AG10803 (cell line): ENCODE measurements at places on chromosomes 2 and 18.

DNA sequence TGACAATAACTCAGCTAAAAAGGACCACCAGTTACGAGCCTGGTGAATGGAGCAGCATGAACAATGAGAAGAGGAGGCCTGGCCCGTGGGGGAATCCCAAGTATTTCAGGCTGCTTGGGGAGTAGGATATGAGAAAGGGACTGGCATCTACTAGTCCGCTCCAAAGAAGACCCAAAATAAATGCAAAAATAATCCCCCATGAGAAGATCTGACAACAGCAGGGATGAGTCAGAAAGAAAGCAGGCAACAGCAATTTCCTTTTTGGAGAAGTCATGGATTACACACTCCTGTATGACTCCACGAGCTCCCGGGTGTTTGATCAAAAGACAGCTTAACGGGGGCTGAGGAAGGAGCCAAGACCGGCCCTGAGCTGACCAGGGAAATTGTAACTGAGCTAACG lies 111.4 kb downstream of the SOX11 start:
- peak; percentile 40 for DNase-seq

DNA sequence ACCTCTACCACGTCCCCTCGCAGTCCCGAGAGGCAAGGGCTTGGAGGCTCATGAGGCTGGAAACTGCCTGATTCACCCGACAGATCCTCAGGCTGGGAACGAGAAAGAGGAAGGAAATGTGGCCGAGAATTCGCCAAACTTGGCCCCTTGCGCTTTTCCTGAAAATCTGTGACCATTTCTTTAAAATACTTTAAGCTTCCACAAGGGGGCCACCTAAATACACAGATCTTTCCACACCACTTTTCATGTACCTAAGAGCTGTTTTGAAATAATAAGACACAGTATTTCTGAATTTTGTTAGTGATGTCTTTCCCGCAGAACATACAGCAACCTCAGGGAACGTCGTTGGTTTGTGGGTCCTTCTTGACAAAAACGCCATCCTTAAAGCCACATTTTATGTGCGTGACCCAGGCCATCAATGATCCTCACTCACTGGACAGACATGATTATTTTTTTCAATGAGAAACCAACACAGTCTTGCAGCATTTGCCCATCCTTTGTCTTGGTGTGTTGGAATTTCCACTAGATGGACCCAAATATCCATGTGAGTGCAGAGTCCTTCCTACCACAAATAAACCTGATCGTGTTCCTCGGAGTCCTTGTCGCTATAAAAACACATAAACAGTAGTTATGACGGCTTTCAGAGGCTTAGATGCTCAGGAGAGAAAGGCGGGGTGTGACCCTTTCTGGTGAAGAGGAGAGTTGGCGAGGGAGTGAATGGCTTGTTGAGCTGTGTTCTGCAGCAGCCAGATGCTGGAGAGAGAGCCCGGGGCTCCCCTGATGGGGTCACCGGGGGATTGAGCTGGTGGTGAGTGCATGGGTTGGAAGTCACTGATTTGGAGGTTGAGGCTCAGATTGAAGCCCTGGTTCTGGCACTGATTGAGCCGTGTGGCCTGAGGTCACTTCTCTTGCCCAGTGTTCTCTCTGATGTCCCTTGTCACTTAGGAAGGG lies 25.0 kb downstream of the DCDC2C start:
- DNase-seq: peak; percentile 36

DNA sequence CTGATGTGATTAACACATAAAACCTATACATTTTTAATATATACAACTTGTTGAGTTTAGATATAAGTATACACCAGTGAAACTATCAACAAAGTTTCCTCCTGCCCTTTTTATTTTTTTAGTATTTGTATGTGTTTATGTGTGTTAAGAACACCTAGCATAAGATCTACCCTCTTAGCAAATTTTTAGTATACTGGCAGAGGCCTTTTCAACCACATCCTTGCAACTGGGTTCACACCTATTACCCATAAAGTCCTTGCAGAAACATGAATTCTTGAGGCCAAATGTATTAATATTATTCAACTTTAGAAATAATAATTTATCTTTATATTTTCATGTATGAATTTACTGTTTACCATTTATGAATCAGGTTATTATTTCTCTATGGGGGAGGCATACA lies 119.7 kb upstream of the CRIM1 start:
- no peak for DNase-seq

DNA sequence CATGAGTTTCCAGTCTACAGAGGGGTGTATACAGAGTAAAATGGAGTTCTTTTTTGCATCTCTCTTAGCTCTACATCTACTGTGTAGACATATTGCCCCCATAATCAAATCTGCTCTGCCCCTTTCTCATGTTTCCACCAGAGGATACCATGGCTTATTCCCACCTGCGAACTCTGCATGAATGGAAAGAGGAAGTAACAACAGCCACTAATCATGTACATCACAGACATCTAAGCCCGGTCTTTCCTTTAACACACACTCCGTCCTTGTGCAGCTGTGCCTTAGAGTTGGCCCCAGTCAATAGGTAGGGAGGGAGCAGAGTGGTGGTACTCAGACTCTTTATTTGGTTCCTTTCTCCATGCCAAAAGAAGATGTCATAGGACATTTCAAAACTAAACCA lies 147.3 kb upstream of the NRP2 start:
- DNase-seq: no peak

GRCh38 chr2:54984476-54984875 lies 65.8 kb downstream of the RTN4 start:
- DNase-seq: no peak

GRCh38 chr2:240589850-240590525 lies 3.5 kb downstream of the CAPN10 start:
- DNase-seq: no peak

- no peak for DNase-seq
These were observed 120.1 kb downstream of the ACTR3 start for GRCh38 chr2:114010001-114010400.

DNA sequence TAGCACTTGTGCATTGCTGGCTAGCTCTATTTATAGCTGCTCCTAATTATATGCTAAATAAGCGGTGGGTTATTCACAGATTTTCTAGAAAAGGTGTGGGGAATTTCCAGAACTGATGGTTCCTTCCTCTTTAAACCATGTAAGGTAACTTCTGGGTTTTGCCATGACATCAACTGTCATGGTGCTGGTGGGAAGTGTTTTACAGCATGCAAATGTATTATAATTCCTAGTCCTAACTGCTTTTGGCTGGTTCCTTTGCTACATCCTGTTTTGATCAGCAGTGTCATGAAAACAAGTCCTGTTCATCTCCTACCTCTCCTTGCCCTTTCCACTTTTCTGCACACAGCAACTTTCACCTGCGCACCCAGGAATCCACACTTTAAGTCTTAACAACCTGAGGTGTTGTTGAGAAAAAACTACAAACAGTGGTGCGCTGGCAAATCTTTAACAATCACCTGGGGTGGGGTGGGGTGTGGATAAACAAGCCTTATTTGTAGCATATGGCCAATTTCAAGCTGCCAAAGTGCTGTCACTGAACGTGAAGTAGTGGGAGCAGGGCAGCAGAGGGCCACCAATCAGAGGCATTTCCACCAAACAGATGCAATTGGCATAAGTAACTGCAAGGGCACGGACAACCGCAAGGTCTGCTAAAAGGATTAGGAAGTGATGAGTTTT lies 33.4 kb upstream of the SKOR2 start:
- DNase-seq: no peak
